ENCODE measurements at places on chromosomes 7 and 10. TPM values are rescaled to one million over a fixed set of nuclear protein-coding genes. Genes with fewer than 3 reads are reported as not detected.

Gene LBX1
- not detected for polyA plus RNA-seq

Gene SFMBT2
- polyA plus RNA-seq = 3.3 TPM

Gene GRID2IP
- polyA plus RNA-seq = 1.2 TPM

Gene NXPH1
- 4.6 TPM for polyA plus RNA-seq

Gene UCMA
- polyA plus RNA-seq = not detected

All from Purkinje cell (primary cell).